Smooth muscle cell of bladder (primary cell): ENCODE measurements at places on chromosomes 5 and 9. TPM values are rescaled to one million over a fixed set of nuclear protein-coding genes. Genes with fewer than 3 reads are reported as not detected.

PCA3 gene
- total RNA-seq, result not detected in 2 replicates

BRINP1 gene
- total RNA-seq, result under 0.01 and 0.18 TPM in 2 replicates

PRDM9 gene
- total RNA-seq, result not detected in 2 replicates

EMB gene
- 2.1 and 2.3 TPM in 2 replicates for total RNA-seq

FOXD4 gene
- total RNA-seq, result under 0.01 and 0.28 TPM in 2 replicates

TAF1L gene
- total RNA-seq, result under 0.01 TPM in 1 of 2 replicates, not detected in the other

FAM221B gene
- total RNA-seq, result not detected in 2 replicates

FBXL17 gene
- 7.5 and 8.4 TPM in 2 replicates for total RNA-seq

CSF2 gene
- total RNA-seq, result 0.18 TPM in 1 of 2 replicates, not detected in the other

PFN3 gene
- total RNA-seq, result not detected in 2 replicates

SLC46A2 gene
- not detected in 2 replicates for total RNA-seq

SH3GL2 gene
- total RNA-seq, result not detected in 2 replicates

TRAF1 gene
- total RNA-seq, result 2.3 TPM in 2 replicates

PMPCA gene
- 35.4 and 47.1 TPM in 2 replicates for total RNA-seq

SERF1B gene
- total RNA-seq, result 5.3 and 17.0 TPM in 2 replicates

SPATA31D4 gene
- total RNA-seq, result not detected in 2 replicates

LPAR1 gene
- 101 and 119 TPM in 2 replicates for total RNA-seq

CAVIN4 gene
- 0.57 and 1.1 TPM in 2 replicates for total RNA-seq

KCTD16 gene
- total RNA-seq, result 2.4 and 4.0 TPM in 2 replicates

PCDHB7 gene
- 0.18 and 0.71 TPM in 2 replicates for total RNA-seq

TAF7 gene
- 75.2 and 97.5 TPM in 2 replicates for total RNA-seq

OR1Q1 gene
- not detected in 2 replicates for total RNA-seq

PROP1 gene
- total RNA-seq, result not detected in 2 replicates

KIF24 gene
- total RNA-seq, result 0.43 and 0.55 TPM in 2 replicates

FAM78A gene
- 0.43 and 0.55 TPM in 2 replicates for total RNA-seq

GABRP gene
- total RNA-seq, result not detected in 2 replicates

PCDHA13 gene
- total RNA-seq, result under 0.01 and 0.09 TPM in 2 replicates

C5orf58 gene
- total RNA-seq, result not detected in 2 replicates

BSPRY gene
- not detected in 2 replicates for total RNA-seq

SCGB3A2 gene
- not detected in 2 replicates for total RNA-seq
